ENCODE measurements at places on chromosomes 1 and 21. TPM values are rescaled to one million over a fixed set of nuclear protein-coding genes. Genes with fewer than 3 reads are reported as not detected.

- DNase-seq, result peak; percentile 39
Measured at GRCh38 chr1:38018864-38019343, 6.4 kb downstream of the UTP11 start.

DNA sequence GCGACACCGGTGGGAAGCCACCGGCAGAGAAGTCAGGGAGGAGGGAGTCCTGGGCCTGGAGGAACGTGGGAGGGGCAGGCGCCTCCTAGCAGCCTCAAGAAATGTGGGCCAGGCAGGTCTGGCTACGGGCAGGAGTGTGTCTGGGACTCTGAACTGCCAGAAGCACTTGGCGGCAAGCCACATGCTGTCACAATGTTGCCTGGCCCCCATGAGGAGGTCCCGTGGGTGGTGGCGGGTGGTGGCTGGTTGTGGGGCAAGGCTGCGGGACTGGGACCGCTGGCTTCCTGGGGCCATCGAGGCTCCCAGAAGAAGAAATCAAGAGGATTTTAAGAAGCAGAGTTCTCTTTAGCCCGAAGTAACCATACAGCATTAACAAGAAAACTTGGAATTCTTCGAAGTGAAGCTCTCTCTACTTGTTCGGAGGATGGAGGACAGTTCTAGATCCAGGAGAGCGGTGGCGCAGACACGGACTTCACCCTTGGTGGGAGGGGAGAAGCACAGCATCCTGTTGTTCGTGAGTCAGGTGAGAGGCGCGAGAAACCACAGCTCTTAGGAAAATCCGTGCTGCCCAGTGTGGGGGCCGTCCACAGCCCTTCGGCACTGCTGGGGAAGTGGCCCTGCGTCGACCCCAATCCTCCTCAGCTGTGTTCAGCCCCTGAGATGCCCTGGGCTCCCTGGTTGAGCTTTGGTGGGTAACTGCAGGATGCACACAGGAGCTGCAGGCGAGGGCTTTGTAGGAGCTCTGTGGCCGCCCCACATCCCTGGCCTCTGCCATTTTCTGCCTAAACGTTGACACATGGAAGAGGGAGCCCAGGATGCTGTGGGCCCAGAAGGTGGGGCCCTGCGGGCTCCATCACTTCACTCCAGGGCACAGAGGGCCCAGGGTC, 12.4 kb downstream of the SKI start:
- DNase-seq, result no peak

GRCh38 chr1:227729881-227730629, 5.0 kb downstream of the JMJD4 start:
- DNase-seq, result no peak

TMEM269 gene
- not detected for total RNA-seq

NTNG1 gene
- total RNA-seq, result not detected

Measured in SJSA1 (cell line).